Mesenchymal stem cell (in vitro differentiated cells and primary cell): ENCODE measurements at places on chromosomes 2 and 18.

DNA sequence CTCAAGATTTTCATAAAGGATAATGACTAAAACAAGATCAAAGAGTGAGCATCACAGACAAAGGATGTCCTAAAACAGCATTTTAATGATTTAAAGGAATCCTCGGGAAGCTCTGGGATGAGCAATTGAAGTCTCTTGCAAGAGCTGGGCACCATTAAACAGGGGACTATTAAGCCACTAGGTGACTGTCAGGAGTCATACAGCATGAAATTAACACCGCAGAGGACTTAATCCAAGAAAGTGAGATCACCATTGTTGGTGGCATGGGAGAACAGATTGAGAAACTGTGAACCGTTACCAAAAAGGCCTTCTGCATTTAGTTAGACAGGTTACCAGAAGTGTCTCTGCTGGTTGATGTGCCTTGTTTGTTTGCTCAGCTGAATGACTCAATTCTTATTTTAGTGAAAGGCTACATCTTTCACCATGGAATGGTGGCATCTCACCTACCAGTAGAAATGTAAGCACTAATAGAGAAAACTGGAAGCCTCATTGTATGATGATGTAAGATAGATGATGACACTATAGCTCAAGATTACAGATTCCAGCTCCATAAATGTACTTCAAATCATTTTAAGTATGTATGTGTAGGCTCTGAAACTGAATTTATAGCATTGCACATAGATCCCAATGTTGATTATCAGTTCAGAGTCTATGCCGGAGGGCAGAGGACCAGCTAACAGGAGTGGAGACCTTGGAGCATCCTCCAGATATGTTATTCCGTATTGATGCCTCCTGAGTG, 427.6 kb downstream of the SUCLG1 start:
- no peaks in the 10 kb centered on the region for H3K4me1 ChIP-seq
- no peaks in the 10 kb centered on the region for H3K36me3 ChIP-seq
- H3K27ac ChIP-seq, result no peak overlapping the region
- H3K27me3 ChIP-seq, result no peaks in the 10 kb centered on the region
- no peak overlapping the region for H3K4me3 ChIP-seq

DNA sequence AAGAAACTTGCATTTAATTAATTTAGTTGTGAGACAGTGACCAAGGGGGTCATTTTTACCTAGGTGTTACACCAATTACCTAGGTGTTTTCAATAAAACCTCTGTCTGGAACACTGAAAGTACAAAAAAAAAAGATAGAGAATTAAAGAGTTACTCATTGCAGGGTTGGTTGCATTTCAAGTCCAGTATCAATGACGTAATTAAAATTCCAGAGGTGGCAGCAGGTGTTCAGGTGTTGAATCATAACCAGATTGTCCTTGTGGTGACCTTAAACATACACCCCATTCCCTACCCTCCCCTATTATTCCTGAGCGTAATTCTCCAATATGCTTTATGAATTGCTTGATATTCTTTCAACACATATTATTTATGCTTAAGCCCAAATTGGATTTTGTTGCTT, 352.0 kb upstream of the SLC8A1 start:
- H3K36me3 ChIP-seq, result no peaks in the 10 kb centered on the region
- no peak overlapping the region for H3K4me3 ChIP-seq
- no peaks in the 10 kb centered on the region for H3K4me1 ChIP-seq
- no peak overlapping the region for H3K27ac ChIP-seq

- no peak overlapping the region for H3K4me3 ChIP-seq
- peaks cover 15% of the 10 kb centered on the region for H3K36me3 ChIP-seq
- peaks cover 39% of the 10 kb centered on the region for H3K4me1 ChIP-seq
- H3K27ac ChIP-seq, result peak overlapping the region; percentile 85
These were observed 61.5 kb downstream of the MBP start for GRCh38 chr18:77071061-77071460.

DNA sequence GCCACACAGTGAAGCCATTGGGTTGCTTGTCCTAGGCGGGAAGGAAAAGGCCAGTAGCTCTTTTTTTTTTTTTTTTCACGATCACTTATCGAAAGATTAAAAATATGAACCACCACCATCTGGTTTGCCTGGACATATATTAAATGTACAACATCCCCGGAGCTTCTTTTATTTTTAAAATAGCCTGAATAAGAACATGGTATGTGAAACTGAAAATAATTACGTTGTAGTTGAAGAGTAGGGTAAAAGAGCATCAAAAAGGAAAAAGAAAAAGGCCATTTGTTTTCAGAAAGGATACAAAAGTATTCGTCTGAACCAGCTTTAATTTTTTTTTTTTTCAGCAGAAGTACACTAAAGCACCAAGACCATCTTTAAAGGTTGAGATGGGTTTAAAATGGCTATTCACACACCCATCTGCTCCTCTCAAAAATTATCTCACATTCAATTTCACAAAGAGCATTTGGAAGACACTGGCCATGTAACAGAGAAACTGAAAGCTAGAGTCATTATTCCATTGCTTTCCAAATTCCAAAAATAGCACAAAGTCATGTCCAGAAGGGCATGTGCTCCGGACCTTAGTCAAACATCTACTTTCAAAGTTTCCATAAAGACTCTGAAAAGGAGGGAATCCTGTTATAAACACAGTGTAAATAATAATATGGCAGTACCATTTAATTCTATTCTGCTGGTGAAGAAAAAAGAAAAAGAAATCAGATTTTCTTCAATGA, 82.9 kb downstream of the SCN3A start:
- no peaks in the 10 kb centered on the region for H3K27me3 ChIP-seq
- H3K27ac ChIP-seq, result peak overlapping the region; percentile 35
- no peaks in the 10 kb centered on the region for H3K36me3 ChIP-seq
- peaks cover 2% of the 10 kb centered on the region for H3K4me1 ChIP-seq
- H3K4me3 ChIP-seq, result no peak overlapping the region
- DNase-seq, result peak; percentile 43

DNA sequence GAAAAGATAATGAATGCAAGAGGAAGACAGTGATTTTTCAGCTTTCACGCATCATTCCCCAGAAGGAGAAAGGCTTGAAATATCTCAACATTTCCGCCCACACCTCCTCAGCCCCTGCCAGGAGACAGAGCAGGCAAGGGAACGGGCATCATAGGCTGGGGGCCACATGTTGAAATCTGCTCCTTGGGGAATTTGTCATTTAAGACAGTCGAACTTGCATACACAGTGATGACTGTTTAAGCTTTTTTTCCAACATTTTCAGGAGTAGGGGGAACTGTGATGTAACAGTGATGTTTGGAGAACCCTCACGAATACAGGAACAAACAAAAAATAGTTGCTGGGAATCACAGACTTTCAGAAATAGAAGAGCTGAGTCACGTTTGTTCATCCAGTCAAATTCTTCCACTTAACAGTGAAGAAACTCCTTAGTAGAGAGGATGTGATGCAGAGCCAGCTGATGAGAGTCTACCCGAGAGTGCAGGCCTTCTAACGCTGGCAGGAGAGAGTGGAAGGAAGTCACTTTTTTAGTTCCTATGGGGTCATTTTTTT, 266.8 kb downstream of the ALPK2 start:
- H3K27ac ChIP-seq, result peak overlapping the region; percentile 68
- H3K27me3 ChIP-seq, result no peaks in the 10 kb centered on the region
- H3K36me3 ChIP-seq, result peaks cover 16% of the 10 kb centered on the region
- DNase-seq, result peak; percentile 99
- H3K4me3 ChIP-seq, result peak overlapping the region; percentile 68
- H3K4me1 ChIP-seq, result peaks cover 8% of the 10 kb centered on the region

GRCh38 chr2:203869223-203870042, 1.9 kb downstream of the CTLA4 start:
- H3K4me1 ChIP-seq, result no peaks in the 10 kb centered on the region
- no peak for DNase-seq
- H3K4me3 ChIP-seq, result no peak overlapping the region
- peaks cover 27% of the 10 kb centered on the region for H3K27me3 ChIP-seq
- H3K27ac ChIP-seq, result no peak overlapping the region

DNA sequence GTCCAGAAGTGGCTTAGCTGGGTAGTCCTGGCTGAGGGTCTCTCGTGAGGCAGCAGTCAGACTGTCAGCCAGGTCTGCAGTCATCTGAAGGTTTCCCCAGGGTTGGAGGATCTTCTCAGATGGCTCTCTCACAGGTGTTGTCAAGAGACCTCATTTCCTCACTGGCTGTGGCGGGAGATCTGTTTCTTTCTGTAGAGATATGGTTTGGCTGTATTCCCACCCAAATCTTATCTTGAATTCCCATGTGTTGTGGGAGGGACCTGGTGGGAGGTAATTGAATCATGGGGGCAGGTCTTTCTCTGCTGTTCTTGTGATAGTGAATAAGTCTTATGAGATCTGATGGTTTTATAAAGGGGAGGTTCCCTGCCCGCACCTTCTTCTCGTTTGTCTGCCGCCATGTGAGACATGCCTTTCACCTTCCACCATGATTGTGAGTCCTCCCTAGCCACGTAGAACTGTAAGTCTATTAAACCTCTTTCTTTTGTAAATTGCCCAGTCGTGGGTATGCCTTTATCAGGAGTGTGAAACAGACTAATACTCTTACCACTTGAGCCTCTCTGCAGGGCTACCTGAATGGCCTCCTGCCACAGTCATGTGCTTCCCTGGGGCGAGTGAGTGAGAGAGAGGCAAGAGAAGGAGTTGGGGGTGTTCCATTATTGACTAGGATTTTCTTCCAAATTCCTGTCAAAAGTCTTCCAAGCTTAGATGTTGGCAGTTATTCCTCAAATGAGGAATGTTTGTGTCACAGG, 23.6 kb downstream of the MALT1 start:
- no peak overlapping the region for H3K27ac ChIP-seq
- H3K4me3 ChIP-seq, result no peak overlapping the region
- no peaks in the 10 kb centered on the region for H3K27me3 ChIP-seq
- H3K36me3 ChIP-seq, result peaks cover 30% of the 10 kb centered on the region

- H3K4me3 ChIP-seq, result no peak overlapping the region
- no peaks in the 10 kb centered on the region for H3K4me1 ChIP-seq
- H3K36me3 ChIP-seq, result no peaks in the 10 kb centered on the region
- no peak overlapping the region for H3K27ac ChIP-seq
These were observed 88.9 kb upstream of the NRXN1 start for GRCh38 chr2:51120754-51121280.

GRCh38 chr2:226020956-226021355, 621.4 kb downstream of the NYAP2 start:
- H3K36me3 ChIP-seq, result no peaks in the 10 kb centered on the region
- no peak overlapping the region for H3K4me3 ChIP-seq
- no peak overlapping the region for H3K27ac ChIP-seq

- no peaks in the 10 kb centered on the region for H3K36me3 ChIP-seq
- no peak overlapping the region for H3K4me3 ChIP-seq
- peak overlapping the region; percentile 22 for H3K27ac ChIP-seq
- H3K4me1 ChIP-seq, result peaks cover 7% of the 10 kb centered on the region
These were observed 98.6 kb downstream of the MSH2 start for GRCh38 chr2:47501374-47502200.

DNA sequence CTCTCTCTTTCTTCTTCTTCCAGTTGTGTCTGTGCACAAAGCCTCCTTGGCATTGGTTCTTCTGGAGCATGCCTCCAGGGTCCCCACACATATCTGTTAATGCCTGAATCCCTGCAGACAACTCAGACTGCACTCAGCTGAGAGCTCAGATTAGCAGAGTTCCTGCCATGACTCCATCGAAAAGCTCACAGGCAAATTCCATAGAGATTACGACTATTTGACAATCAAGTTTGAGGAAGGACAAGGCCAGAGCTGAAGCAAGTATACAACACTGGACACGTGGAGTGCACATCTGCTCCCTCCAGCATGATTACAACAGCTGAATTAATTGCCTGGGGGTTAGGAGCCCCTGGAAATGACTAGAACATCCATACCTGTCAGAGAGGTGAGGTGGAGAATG, 190.7 kb downstream of the INSIG2 start:
- no peak overlapping the region for H3K27ac ChIP-seq
- H3K4me3 ChIP-seq, result no peak overlapping the region
- no peaks in the 10 kb centered on the region for H3K36me3 ChIP-seq
- DNase-seq, result no peak

GRCh38 chr2:133270550-133270949, 297.7 kb downstream of the NCKAP5 start:
- H3K27ac ChIP-seq, result no peak overlapping the region
- H3K27me3 ChIP-seq, result peaks cover 8% of the 10 kb centered on the region
- H3K36me3 ChIP-seq, result no peaks in the 10 kb centered on the region
- peaks cover 11% of the 10 kb centered on the region for H3K4me1 ChIP-seq

GRCh38 chr2:26387189-26387588, 14.5 kb upstream of the DRC1 start:
- H3K27ac ChIP-seq, result no peak overlapping the region
- H3K36me3 ChIP-seq, result peaks cover 2% of the 10 kb centered on the region
- no peaks in the 10 kb centered on the region for H3K27me3 ChIP-seq
- no peak overlapping the region for H3K4me3 ChIP-seq
- no peak for DNase-seq

DNA sequence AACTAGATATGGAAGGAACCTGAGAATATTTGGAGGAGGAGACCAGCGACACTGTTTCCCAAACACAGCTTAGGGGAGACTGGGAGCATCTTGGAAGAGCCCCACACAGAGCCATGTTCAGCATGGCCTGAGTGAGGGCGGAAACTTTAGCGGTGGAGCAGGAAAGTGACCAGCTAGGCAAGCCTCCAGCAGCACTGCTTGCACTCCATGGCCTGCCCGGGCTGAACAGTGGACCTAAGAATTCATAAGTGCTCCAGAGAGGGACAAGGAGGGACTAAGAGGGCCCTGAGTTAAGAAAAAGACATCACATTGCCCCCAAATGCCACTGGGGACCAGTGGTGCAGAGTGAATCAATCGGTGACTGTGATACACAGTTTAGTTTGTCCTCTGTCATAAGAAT, 566.4 kb downstream of the TNS1 start:
- H3K27ac ChIP-seq, result no peak overlapping the region

- DNase-seq, result peak; percentile 27
- no peaks in the 10 kb centered on the region for H3K27me3 ChIP-seq
- H3K4me3 ChIP-seq, result no peak overlapping the region
- H3K27ac ChIP-seq, result no peak overlapping the region
- H3K36me3 ChIP-seq, result no peaks in the 10 kb centered on the region
These were observed 1549.7 kb upstream of the ACVR2A start for GRCh38 chr2:146295080-146295670.

DNA sequence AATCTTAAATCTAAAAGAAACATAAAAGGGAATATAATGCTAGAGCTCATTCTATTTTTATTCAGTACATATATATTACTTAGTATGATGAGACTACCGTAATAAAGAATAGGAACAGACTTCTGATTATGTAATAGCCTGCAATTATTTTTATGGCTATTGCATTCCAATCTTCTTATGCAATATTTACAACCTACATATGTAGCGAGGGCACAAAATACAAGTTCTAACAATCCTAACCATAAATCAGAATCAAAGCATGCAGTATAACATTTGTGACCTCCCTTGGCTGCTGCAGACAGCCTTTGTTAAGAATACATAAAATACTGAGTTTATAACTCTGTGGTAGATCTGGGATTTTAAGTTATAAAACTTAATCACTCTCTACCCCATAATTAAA, 177.6 kb downstream of the BABAM2 start:
- H3K4me1 ChIP-seq, result no peaks in the 10 kb centered on the region
- no peaks in the 10 kb centered on the region for H3K27me3 ChIP-seq
- no peak for DNase-seq
- H3K4me3 ChIP-seq, result no peak overlapping the region
- peaks cover 13% of the 10 kb centered on the region for H3K36me3 ChIP-seq
- no peak overlapping the region for H3K27ac ChIP-seq

GRCh38 chr2:675460-675859, 1.7 kb downstream of the TMEM18 start:
- peak overlapping the region; percentile 89 for H3K4me3 ChIP-seq
- no peaks in the 10 kb centered on the region for H3K27me3 ChIP-seq
- H3K27ac ChIP-seq, result peak overlapping the region; percentile 22

- no peak overlapping the region for H3K27ac ChIP-seq
- H3K4me3 ChIP-seq, result no peak overlapping the region
- no peaks in the 10 kb centered on the region for H3K27me3 ChIP-seq
- peaks cover 2% of the 10 kb centered on the region for H3K4me1 ChIP-seq
- DNase-seq, result no peak
- no peaks in the 10 kb centered on the region for H3K36me3 ChIP-seq
These were observed 135.8 kb downstream of the CLIP4 start for GRCh38 chr2:29250977-29251376.
